NCI-H524 (cell line): ENCODE measurements at places on chromosomes 2 and 18.

GRCh38 chr2:117856415-117857210, 42.1 kb downstream of the DDX18 start:
- DNase-seq: no peak

- peak; percentile 51 for DNase-seq
Observed at GRCh38 chr2:66324909-66325528, 109.9 kb upstream of the MEIS1 start.

GRCh38 chr18:59783138-59783537, 85.9 kb upstream of the CCBE1 start:
- peak; percentile 55 for DNase-seq

DNA sequence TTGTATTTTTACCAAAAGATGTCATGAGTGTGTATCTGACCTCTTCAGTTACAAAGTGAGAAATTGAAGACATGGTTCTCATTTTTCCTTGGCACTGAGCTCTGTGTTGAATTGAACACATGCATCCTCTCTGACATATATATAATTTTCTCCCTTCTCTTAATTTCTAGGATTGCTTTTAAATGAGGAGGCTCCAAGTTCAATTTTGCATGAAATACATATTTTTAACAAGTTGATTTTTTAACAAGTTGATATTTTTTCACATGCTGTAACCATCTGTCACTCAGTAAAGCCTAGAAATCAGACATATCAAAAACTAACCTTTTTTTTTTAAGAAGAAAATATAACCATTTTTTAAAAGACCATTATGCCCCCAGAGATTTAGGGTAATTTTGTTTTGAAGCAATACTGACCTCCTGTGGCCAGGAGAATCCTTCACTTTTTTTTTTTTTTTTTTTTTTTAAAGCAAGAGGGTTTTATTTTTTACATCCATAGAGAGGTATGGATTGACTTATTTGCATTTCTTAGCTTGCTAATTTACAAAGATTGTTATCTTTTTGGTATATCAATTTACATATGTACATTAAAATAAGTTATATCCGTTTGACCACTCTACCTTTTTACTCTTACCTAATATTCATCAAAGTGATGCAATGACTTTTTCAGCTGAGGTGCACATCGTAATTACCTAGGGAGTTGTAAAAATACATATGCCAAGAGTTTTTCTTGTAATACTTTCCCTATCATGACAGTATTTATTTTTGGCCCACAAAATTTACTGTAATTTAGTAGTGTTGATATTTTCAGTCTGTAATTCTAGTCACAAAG, 161.8 kb downstream of the SOCS6 start:
- DNase-seq: peak; percentile 6

DNA sequence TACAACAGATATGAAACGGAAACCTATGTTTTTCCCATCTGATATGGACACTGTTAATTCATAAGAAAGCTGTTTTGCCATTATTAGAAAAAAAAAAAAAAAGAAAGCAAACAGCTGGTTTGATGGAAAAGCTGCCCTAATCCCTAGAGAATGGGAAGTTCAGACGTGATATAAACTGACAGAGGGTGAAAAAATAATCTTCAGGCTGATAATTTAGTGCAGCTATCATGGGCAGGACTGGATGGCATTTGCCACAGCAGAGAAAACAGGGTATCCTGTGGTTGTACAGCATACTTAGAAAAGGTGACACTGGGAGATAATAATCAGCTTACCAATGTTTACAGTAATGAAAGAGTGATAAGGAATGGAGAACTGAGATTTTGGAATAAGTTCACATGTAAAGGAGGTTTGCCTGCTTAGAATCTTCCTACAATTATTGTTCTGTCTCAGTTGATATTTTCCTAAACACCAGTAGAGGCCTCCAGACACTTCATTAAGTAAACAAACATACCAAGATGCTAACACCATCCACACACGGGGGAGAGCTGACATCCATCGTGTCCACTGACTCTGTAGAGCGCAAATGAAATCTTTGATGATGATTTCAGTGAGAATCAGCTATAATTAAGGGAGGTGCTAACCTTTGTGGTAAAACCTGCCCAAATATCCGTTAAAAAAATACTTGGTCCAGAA, 211.6 kb upstream of the MMADHC start:
- peak; percentile 44 for DNase-seq

DNA sequence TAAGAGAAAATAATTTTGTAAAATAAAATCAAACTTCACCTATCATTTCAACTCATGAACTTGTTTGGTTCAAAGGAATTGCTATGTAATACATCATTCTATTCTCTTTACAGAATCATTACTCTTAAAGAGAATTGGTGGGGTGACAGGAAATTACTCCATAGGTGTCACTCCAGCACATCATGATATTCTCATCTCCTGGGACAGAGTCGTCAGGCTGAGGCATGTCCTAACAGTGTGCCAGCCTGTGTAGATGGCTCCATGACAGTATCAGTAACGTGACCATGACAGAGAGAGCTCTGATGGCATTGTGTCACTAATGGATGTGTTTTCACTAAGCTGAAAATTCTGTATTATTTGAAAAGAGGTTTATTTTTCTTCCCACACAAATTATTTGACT, 13.9 kb downstream of the SPATS2L start:
- no peak for DNase-seq

DNA sequence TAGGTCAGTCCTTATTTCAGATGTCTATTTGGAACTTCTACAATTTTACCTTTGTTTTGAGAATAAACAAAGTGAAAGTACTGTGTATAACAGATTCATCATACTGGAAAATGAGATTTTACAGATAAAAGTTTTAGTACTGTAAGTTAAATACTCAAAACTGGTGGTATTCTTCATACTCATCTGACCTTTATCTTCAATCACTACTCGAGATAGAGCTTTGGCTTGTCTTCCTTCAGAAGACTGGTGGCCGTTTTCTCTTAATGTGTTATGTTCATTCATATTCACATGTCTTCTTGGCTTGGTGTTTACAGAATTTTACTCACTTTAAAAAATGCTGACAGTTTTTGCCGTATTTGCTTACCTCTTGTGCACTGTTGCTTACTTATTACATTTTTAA, 2.1 kb downstream of the SPOPL start:
- no peak for DNase-seq

DNA sequence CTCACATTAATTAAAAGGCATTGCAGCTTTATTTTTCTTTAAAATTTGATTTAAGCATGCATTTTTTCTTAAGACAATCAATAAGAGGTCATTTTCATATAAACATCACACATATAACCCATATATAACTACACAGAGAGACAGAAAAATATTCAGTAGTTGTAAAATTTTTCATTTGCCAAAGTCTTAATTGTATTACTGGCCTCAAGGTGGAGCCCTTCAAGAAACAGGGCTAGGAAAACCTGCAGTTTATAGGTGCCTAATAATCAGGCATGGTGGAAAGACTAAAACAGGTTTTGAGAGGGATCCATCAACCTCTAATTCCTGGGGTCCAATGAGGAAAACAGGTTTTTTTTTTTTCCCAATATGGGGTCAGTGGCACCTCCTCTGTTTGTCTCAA, 71.3 kb upstream of the ZNF804A start:
- DNase-seq: no peak

- DNase-seq: no peak
Observed at GRCh38 chr2:9983401-9984216, 32.1 kb downstream of the GRHL1 start.

DNA sequence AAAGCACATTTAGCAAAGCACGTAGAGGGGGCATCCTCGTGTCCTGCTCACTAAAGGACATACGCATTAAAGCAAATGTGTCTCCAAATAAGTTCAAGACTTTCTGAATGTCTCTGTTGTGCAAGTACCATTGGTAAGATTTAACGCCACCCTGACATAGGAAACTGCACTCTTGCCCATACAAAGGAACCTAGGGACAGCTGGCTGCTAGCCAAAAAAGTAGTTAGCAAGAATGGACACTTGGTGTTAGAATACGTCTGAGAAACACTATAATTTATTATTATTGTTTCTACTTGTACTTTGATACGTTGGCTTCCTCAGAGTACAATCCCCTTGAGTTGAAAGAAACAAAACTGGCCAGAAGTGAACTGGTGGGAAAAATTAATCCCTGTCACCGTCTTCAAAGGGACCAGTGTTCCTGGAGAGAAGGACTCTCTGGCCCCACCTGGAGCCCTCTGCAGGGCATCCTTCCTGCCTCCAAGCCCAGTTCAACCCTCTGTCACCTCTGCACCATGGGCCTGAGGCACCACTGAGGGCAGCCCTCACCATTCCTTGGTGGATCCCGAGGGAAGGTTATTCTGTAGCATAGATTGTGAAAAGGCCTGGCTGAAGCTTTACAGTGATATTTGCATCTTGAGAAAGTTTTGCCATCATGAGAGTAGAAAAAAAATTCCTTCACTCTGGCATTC, 51.4 kb upstream of the APCDD1 start:
- no peak for DNase-seq

DNA sequence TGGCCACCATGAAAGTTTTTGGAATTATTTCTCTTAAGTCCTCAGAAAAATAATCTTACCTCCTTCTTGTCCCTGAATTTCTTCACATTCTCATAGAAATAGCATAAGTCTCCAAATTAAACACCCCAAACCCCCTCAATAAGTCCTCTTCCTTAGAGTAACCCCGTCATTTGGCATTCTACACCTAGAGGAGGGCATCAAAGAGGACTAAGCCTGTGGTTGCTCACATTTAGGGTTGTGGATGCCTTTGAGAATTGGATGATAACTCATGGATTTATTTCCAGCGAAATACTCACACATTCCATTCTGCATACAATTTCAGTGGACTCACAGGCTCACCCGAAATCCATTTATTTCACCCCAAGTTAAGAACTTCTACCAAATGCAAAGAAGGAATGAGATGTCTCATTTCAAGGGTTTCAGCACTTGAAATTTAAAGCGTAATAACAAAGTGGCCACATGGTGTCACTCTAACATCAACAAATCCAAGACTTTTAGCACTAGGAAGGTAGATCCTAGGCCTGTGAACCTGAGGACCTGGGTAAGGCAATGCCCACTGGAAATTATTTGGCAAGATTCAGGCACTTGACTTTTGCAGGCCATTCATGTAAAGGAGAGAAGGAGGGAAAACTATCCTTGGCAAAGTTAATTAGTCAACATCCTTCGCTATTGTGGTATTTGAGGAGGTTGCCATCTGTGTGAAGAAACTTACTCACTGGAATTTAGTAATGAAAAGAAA, 24.6 kb downstream of the DYTN start:
- DNase-seq: peak; percentile 18

DNA sequence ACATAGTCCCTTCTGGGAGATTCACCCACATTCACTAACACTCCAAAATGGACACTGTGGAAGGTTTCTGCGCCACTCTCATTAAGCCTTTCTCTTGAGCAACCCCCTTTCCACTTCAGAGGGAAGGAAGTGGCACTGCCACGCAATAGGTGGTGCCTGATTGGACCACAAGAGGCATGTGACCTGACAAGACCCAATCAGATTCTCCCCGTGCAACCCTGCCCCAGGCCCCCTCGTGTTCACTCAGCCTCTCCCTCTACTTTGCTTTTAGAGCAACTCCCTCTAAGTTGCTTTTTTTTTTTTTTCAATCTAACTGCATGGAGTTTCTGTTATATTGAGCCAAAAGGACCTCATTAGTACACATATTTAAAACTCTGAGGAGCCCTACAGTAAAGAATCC, 158.0 kb downstream of the EN1 start:
- DNase-seq: no peak

DNA sequence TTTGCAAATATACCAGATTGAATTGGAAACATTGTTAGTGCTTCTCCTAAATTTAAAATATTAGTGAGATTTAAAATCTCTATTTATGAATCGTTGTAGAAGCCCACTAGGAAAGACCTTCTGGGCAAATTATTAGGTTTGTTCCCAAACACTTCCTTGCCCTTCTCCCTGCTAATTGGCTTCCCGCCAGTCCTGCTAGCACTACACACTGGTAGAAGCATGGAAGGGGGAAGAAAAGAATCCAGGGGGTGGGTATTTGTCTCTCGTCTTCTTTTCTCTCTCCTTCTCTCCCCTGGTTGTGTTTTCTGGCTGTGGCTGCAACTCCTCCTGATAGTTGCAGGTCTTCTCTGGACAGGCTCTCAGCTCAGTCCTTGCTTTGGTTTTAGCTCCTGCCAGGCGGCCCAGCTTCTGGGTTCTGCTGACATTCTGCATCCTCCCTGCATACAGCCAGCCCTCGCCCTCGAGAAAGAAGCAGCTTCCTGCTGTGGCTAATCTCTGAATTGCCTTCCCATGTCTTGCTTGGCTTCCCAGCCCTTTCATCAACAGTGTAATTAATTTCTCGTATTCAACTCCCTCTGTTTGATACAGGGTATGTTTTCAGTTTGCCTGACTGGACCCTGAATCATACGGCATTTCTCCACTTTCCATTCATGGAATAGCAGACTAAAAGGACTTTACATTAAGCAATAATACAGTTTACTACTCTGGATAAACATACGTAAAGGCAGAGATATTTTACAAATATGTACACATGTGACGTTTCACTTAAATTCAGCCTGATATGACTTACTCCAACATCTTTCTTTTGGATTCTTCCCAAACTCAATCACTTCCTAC, 6.9 kb upstream of the PARD3B start:
- no peak for DNase-seq

DNA sequence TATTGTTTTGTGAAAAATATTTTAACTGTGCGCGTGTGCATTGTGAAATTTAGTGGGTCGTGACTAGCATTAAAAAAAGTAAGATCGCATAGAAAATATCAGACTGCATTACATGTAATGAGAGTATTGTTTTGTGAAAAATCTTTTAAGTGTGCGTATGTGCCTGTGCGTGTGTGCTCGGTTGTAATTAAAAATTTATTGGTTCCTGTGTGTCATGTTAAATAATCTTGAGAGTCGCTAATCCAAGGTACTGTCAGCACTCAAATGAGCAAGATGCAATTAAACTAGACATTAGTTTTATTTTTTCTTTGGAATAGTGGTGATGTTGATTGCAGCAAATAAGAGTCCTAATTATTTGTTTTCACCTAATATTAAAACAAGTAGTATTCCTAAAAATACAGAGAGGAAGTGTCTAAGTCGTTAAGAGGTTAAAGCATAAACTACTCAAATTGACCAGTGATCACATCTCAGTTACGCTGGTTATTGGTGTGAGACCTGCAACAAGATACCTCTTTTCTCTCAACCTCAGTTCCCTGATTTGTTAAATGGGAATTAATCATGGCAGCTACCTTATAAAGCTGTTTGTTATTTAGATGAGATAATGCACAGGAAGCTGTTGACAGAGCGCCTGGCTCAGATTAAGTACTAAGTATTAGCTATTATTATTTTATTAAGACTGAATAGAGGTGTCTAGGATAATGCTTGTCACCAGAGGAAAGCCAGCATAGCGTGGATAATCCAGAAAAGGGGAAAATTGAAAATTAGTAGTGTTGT, 1.9 kb downstream of the ZDBF2 start:
- peak; percentile 19 for DNase-seq

- no peak for DNase-seq
Observed at GRCh38 chr2:189407281-189408209, 33.7 kb upstream of the WDR75 start.

DNA sequence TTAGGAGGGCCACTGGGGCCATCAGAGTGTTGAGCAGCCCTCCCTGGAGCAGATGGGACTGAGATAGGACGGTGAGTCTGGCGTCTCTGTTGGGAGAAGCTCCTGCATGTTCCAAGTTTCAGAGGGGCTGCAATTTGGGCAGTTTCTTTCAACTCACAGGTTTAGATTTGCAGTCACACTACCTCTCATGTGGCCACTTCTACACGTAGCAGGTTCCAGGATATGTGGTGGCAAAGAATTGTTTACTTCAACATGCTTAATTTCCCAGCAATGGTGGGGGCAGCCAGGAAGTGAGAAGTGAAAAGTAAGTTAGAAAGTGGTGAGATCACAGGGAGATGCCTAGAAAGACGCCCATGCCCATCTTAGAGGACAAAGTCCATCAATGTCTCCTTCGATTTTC, 9.3 kb downstream of the NCK2 start:
- DNase-seq: no peak

GRCh38 chr2:235500761-235501672, 7.2 kb downstream of the AGAP1 start:
- no peak for DNase-seq
